ENCODE measurements at places on chromosomes 6 and 20. TPM values are rescaled to one million over a fixed set of nuclear protein-coding genes. Genes with fewer than 3 reads are reported as not detected.

DNA sequence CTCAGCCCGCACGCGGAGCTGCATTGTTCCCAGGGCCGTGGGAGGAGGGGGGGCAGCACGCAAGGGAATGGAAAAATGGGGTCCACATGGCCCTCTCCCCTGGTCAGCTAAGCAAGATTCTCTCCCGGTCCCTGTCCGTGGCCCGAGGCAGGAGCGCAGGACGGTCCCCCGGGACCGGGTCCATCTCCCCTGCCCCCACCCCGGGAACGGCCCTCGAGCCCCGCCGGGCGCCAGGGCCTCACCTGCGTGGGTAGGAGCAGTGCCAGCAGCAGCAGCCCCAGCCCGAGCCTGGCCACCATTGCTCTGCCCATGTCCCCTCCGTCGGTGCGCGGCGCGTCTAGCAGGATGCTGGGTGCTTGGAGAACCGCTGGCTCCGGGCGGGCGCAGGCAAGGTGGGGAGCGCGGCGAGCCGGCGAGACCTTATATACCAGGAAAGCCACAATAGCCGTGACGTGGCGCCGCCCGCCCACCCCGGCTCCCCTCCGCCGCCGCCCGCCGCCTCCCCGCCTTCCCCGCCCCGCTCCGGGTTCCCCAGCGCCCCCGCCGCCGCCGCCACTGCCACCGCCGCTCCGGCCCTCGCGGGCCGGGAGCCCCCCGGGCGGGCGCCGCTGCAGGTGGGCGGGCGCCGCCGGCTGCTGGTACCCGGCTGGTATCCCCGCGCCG, at the start of gene CD24:
Gene CD24, minus strand, starts transcription at position 394 of the 663 bp plus-strand sequence. Its CDS starts 83 bp downstream, at position 311.
- peak; percentile 89 for DNase-seq

DNA sequence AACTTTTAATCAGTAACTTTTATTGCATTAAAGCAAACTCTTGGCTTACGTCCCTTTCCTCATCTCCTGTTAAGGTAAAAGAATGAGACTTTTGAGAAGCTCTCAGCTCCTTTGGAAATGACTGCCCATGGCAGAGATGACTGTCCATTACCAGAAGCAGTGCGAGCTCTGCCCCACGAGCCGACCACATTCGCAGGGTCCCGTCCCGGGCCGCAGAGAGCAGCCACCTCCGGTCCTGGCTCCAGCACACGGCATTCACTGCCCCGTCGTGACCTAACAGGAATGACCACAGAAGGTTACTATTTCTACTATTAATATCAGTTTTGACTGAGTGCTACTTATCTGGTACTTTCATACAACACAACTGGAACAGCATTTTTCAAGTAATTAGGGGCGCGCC, 63.4 kb downstream of the WDR27 start:
- no peak for DNase-seq

DNA sequence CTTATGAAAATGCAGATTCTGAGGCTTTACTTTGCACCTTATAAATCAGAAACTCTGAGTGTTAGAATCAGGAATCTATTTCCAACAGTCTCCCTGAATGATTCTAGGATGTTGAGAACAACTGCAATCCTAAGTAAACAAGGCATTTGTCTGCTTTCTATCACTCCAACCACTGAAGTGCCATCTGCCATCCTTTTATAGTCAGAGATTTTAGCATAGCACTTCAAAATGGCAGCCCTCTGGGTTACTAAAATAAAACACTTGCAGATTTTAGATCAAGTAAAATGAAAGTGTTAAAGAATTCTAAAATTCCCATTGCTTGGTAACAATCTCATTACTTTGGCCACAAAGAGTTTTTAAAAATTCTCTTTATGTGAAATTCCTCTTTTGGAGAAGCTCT, 258.9 kb downstream of the CD109 start:
- DNase-seq, result no peak

- DNase-seq, result no peak
These were observed 1189.4 kb upstream of the EYS start for GRCh38 chr6:66896415-66896814.

DNA sequence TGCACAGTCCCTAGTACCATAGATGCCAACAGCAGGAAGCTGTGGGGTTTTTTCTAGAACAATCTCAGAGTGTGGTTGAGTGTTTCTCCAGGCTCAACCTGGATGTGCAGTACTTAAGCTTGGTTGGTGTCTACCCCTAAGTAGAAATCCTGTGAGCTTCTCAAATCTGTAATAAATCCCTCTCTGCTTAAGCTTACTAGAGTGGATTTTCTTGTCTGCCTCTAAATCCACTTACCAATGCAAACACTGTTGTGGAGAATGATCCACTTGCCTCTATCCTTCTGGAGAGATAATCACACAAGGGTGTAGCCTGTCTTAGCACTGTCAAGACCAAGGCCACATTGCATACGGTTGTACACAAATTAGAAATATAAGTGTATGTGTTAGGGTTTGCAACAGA, 43.3 kb upstream of the CLIC5 start:
- DNase-seq, result no peak

GRCh38 chr6:118546880-118547218, 1.2 kb upstream of the PLN start:
- DNase-seq, result no peak

GRCh38 chr6:148457137-148457842, 114.7 kb downstream of the SASH1 start:
- DNase-seq, result no peak

DNA sequence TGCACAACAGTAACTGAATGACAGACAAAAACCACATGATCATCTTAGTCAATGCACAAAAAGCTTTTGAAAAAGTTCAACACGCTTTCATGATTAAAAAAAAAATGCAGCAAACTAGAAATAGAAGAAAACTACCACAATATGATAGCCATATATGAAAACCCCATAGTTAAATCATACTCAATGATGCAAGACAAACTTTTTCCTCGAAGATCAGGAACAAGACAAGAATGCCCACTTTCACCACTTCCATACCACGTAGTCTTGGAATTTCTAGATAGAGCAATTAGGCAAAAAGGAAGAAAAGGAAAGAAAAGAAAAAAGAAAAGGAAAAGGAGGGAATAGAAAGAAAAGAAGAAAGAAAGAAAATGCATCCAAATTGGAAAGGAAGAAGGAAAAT, 44.6 kb upstream of the SLC23A2 start:
- DNase-seq, result no peak

Gene ESF1
- total RNA-seq, result 10.0 TPM

Gene OVOL2
- total RNA-seq, result 11.5 TPM

GRCh38 chr6:39804466-39805065, 12.4 kb downstream of the DAAM2 start:
- DNase-seq, result no peak

DNA sequence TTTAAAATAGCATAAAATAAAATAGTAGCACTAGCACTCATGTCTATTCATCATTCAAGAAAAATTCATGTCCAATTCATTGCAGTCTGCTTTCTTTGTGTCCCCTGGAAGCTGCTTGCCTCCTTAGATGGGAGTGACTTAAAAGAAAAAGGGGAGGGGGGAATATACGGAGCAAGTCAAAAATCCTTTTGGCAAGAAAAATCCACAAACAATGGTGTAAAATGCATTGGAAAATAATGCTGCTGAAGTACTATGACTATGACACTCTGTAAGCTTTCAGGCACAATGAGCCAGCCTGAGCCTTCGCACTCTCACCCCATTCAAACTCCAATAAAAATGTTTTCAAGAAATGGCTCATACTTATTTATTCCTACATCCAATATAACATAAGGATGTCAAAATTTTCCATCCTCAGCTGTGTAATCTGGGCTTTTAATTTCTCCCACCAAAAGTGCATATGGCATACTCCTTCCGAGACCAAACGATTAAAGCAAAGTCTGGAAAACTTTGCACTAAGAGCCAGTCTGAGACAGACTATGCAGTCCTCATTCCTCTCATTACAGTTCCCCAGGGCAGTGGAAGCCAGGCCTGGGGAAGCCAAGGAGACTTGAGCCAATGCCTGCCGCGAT, 790 bp downstream of the NEDD9 start:
- no peak for DNase-seq

Gene ABRACL
- 36.2 TPM for total RNA-seq

Gene TFEB
- total RNA-seq, result 44.5 TPM

DNA sequence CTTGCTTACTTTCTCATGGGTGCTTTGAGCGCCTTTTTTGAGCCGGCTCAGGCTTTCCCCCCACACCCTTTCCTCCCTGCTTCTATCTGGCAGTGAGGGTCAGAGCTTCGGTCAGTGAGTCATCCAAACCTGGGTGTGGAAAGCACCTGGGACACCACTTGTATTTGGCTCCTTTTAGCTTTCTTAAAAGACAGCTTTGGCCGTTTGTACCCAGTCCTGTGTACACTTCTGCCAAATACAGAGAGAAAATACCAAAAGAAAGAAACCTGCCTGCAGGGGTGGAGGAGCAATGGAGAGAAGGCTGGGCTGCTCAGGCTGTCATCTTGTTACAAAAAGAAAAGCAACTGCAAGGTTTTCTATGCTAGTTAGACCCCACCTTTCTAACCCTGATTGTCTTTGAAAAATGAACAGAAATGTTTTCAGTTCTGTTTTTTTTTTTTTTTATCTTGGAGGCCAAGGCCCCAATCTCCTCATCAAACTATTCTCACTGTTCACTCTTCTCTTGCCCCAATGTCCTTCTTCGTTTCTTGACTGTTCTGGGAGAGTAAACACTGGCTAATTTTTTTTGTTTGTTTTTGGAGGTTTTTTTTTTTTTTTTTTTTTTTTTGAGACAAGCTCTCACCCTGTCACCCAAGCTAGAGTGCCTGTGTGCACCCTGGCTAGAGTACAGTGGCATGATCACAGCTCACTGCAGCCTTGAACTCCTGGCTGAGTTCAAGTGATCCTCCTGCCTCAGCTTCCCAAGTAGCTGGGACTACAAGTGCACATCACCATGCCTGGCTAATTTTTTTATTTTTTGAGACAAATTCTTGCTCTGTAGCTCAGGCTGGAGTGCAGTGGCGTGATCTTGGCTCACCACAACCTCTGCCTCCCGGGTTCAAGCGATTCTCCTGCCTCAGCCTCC, 76.4 kb downstream of the SSR1 start:
- DNase-seq, result no peak

DNA sequence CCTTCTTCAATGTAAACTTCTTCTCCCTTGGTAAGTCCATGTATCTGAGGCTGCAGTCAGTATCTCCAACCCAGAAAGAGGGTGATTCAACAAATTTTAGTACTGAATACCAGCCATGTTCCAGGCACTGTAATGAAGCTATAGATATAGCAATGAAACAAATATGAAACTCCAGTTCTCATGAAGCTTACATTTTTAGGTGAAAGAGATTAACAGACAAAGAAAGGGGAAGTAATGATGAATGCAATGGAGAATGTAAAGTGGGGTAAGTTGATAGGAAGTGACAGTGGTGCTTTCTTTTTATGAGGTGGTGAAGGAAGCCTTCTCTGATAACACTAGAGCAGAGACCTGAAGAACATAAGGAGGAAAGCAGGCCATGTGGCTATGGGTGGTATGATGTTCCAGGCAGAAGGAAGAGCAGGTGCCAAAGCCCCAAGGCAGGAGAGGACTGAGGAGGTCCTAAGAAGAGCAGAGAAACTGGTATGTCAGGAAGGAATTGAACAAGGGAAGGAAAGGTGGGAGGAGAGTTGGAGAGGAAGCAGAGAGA, 143.6 kb downstream of the TFAP2B start:
- no peak for DNase-seq

GRCh38 chr20:6099819-6100218, 23.0 kb downstream of the FERMT1 start:
- DNase-seq, result no peak

GRCh38 chr6:6256886-6257285, 63.6 kb downstream of the F13A1 start:
- DNase-seq, result no peak

DNA sequence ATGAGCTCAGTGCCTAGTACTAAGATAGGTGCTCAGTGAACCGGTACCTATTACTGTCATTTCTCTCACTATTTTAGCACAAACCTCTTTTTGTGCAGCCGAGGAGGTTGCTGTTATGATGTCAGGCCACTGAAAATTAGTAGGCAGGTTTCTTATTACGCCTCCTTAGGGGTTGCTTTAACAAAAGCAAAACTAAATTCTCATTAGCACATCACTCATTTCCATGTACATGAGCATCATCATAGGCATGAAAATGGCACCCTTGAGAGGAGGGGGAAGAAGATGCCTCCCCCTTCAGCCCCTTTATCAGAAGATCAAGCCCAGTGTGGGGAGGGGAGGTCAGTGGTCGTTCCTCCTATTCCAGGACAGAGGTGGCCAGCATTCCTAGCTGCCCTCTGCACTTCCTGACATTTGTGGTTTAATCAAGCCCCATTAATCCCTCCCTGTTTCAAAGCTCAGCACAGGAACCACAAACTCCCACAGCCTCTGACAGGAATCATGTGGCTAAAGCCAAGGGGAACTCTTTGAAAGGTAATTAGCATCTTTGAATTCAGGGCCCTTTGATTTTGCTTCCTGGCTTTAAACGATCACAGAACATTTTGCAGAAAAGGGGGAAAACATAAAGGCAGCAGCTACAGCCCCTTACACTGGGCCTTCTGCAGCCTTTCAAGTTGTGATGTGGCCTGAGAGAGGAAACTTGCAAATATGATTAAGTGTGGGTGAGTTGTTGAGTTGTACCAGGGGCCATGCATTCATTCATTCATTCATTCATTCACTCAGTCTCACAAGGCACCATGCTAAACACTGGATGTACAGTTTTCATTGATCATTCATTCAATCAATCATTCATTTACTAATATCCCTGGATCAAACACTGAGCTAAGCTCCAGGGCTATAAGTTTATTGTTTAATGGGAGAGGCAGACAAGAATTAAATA, 31.9 kb upstream of the PSMF1 start:
- no peak for DNase-seq

DNA sequence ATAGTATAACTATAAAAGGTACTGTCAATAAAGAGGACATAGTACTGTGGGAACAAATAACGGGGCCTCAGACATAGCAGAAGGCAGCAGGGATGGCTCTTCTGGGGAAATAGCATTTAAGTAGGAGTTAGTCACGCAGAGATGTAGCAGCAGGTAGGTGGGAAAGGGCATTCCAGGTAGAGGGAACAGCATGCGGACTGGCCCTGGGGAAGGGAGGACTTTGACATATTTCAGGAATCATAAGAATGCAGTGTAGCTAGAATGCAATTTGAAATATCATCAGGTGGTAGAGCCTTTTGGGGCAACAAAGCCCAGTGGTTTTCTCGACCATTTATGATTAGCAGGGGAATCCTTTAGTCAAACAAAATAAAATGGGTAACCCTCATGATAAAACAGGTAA, 191.1 kb downstream of the SLC24A3 start:
- DNase-seq, result no peak

Gene ULBP2
- not detected for total RNA-seq

DNA sequence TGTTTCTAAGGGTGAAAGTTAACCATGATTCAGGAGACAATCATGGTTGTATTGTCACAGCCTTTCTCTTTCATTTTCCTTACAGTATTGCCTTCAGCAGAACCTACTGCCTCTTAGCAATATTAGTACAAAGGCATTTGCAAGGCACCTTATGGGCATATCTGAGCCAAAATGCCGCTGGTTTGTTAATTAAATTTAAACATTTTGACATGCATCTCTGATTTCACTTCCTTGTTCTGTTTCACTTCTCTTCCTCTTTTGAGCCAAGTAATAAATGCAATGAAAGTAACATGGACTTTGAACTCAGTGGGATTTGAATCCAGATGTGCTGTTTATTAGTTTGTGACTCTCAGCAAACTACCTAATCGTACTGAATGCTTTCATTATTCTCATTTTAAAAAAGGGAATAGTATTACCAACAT, 467.4 kb upstream of the CITED2 start:
- no peak for DNase-seq

GRCh38 chr6:2197177-2197671, 48.2 kb downstream of the GMDS start:
- DNase-seq, result no peak

- no peak for DNase-seq
These were observed 80.8 kb upstream of the VSTM2L start for GRCh38 chr20:37822141-37822601.
